ENCODE measurements at places on chromosomes 6 and 20.

DNA sequence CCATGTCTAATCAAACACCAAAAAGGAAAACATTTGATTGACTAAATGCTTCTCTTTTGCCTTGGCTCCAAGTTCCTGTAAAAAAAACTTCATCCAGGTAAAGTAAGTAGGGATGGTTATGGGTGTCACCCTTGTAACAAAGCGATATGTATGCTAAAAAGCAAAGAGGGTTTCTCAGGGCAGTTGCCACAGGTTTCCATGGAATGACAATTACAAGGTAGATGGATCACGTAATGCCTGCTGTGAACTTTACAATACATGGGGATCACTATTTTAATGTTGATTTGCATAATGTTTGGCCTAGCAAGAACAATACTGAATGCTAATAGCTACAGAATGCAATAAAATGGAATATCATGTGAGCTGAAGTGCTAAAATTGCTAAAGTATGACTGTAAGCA is 2.9 kb upstream of the BMP2 start:
- no peak for DNase-seq

- DNase-seq: no peak
Measured at GRCh38 chr20:25464501-25465242, 57.2 kb downstream of the GINS1 start.

- no peak for DNase-seq
Measured at GRCh38 chr6:138856654-138857053, 60.8 kb downstream of the ECT2L start.

DNA sequence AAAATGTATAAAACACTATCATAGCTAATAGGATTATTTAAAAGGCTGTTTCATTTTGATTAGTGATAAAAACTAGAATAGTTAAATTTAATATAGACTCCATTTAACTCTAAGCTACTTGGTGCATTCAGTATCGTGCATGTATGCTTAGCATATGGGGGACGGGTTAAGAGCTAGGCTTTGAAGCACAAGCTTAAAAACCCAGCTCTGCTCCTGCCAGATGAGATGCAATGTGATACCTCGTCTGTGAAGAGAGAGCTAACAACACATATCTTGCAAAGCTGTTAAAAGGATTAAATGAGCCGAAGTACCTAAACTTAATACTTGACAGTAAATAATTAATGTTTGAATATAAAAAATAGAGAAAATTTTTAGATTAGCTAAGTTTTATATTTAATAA is 42.2 kb downstream of the DTNBP1 start:
- DNase-seq: no peak

GRCh38 chr6:67431076-67431475 is 1204.0 kb upstream of the ADGRB3 start:
- DNase-seq: no peak

- no peak for DNase-seq
Measured at GRCh38 chr20:58033026-58033536, 195.4 kb downstream of the ANKRD60 start.

GRCh38 chr6:128574402-128574801 is 54.0 kb upstream of the PTPRK start:
- DNase-seq: no peak

DNA sequence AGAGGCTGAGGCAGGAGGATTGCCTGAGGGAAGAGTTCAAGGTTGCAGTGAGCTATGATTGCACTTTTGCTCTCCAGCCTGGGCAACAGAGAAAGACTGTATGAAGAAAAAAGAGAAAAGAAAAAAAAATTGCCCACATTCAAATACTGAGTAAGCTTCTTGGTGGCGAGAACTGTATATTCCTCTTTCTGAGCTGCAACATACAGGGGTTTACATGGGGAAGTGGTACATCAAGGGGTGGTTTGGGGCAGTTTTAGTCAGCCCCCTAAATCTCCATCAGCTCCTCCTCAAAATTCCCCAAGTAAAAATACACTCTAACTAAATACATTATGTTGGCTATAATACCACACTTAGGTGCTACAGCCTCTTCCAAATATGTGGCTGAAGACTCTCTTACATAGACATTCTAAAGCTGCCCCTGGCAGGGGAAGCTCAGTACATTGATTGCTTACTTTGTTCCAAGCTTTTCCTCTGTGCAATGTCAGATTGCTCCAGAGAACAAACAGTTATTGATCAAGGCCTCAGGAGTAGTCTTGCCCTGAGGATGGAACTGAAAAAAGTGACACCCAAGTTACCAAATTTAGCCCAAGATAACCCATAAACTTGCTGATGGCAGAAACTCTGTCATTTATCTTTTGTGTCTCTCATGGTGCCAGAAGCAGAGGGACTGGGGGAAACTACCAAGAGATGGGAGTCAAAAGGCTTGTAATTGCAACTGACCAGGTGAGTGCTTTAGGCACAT is 107.4 kb upstream of the RIPOR2 start:
- DNase-seq: no peak

- DNase-seq: no peak
Measured at GRCh38 chr6:169449221-169449620, 195.6 kb upstream of the THBS2 start.

GRCh38 chr6:157764178-157765068 is 58.6 kb upstream of the SNX9 start:
- peak; percentile 77 for DNase-seq

DNA sequence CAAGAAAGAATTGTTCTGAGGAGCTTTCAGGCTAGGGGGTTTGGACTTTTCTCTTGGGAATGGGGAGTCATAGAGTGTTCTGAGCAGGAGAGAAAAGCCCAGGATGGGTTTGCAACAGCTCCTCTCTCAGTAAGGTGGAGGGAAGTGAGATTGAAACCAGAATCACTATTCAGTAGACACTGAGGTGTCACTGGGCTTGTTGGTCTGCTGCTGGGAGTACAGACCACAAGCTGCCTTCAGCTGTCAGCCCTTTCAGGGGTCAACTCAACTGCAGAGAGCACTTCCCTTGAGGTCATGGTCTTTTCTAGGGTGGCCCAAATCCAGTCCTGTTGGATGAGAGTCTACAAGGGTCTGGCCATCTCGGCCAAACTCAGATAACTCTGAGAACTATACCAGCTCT is 12.9 kb upstream of the FOXA2 start:
- no peak for DNase-seq

GRCh38 chr20:34982270-34983088 is 26.8 kb downstream of the MYH7B start:
- DNase-seq: no peak

- no peak for DNase-seq
Measured at GRCh38 chr6:93266116-93266817, 153.1 kb downstream of the EPHA7 start.

DNA sequence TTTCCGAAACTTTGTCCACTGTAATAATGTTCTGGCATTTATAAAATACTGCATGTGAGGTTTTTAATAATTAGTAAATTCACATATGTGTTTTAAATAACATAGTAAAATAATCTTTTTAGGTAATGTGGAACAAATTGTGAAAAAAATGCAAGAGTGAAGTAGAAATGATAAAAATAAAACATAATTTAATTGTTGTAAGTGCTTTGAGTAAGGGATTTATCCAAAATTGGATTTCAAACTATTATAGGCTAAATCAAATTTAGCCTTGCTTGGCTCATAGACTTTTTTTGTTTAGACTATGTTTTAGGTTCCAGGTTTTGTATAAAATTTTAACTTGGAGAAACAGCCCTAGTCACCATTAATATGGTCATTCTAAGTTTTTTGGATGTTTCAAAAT is 1029.5 kb downstream of the PHF3 start:
- DNase-seq: no peak

- no peak for DNase-seq
Measured at GRCh38 chr20:47419953-47420514, 63.5 kb upstream of the ZMYND8 start.

- no peak for DNase-seq
Measured at GRCh38 chr6:47196113-47196512, 113.6 kb downstream of the TNFRSF21 start.

DNA sequence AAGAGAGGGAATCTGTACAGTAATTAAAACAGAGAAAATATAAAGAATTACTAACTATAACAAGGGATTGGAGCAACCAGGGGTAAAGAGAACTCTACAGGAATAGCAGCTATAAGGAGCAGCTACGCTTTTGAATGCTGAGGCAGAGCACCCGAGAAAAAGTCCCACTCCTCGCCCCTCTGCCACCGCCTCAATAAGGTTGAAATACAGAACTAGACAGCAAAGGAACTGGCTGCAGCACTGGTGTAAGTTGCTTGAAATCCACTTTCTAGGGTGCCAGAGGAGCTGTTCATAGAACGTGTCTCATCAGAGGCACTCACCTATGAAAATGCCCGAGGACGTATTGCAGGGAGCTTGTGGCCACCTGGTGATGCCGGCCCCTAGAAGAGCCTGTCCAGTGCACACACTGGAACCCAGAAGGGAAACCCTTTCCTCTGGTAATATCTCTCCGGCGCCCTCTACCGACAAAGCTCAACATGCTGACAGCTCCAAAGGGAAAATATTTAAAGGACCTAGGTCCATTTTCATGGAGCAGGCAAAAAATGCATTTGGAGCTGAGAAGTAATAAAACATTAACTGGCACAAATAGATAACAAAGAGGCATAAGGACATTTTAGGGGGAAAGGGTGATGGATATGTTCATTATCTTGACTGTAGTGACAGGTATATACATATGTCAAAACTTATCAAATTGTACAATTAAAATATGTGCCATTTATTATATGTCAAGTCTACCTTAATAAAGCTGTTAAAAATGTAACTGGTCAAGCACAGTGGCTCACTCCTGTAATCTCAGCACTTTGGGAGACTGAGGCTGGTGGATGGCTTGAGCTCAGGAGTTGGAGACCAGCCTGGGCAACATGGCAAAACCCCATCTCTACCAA is 137.4 kb upstream of the HDAC2 start:
- DNase-seq: peak; percentile 64

DNA sequence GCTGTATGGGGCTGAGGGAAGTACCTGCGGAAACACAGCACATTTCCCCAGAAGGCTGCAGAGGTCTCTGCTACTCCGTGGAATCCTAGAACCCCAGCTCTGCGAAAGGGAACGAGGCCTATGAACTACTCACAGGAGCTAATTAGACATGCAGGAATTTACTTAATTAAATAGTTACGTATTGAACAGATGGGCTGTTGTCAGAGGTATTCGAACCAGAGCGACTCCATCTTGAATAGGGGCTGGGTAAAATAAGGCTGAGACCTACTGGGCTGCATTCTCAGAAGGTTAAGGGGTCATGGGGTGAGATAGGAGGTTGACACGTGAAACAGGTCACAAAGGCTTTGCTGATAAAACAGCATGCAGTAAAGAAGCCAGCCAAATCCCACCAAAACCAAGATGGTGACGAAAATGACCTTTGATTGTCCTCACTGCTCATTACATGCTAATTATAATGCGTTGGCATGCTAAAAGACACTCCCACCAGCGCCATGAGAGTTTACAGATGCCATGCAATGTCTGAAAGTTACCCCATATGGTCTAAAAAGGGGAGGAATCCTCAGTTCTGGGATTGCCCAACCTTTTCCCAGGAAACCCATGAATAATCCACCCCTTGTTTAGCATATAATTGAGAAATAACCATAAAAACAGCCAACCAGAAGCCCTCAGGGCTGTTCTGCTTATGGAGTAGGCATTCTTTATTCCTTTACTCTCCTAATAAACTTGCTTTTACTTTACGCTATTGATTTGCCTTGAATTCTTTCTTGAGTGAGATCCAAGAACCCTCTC is 14.7 kb upstream of the SSTR4 start:
- no peak for DNase-seq

DNA sequence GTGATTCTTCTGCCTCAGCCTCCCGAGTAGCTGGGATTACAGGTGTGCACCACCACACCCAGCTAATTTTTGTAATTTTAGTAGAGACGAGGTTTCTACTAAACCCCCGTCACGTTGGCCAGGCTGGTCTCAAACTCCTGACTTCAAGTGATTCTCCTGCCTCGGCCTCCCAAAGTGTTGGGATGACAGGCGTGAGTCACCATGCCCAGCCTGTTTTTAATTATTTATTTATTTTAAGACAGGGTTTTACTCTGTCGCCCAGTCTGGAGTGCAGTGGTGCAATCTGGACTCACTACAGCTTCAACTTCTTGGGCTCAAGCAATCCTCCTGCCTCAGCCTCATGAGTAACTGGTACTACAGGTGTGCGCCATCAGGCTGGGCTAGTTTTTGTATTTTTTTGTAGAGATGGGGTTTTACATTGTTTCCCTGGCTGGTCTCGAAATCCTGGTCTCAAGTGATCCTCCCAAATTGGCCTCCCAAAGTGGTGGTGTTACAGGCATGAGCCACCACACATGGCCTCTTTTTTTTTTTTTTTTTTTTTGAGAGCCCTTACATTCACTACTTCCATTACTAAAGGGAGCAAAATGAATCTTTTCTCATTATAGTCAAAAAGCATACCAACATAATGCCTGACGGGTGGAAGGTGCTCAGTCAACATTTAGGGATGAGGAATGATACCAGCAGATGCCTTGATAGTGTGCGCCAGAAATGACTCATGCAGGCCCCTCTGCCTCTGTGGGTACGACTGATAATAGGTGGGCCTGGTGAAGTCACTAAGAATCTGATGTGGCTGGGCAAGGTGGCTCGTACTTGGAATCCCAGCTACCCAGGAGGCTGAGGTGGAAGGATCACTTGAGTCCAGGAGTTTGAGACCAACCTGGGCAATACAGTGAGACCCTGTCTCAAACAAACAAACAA is 17.8 kb upstream of the RALGAPB start:
- no peak for DNase-seq

GRCh38 chr6:27250277-27251111 is 3.0 kb downstream of the PRSS16 start:
- DNase-seq: no peak

- no peak for DNase-seq
Measured at GRCh38 chr20:41306061-41306727, 11.3 kb downstream of the ZHX3 start.

- DNase-seq: no peak
Measured at GRCh38 chr6:138222901-138223546, 4.7 kb upstream of the PBOV1 start.

DNA sequence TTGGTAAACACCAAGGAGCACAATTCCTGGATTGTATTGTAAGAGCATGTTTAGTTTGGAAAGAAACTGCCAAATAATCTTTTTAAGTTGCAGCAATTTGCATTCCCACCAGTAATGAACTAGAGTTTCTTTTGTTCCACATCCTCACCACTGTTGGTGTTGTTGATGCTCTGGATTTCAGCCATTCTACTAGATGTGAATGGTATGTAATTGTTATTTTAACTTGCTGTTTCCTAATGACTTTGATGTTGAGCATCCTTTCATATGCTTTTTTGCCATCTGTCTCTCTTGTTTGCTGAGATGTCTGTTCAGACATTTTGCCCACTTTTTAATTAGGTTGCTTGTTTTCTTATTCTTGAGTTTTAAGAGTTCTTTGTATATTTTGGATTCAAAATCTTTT is 1654.1 kb downstream of the GRIK2 start:
- no peak for DNase-seq
